NCI-H146 (cell line): ENCODE measurements at places on chromosomes 1 and 21.

- DNase-seq = no peak
Observed at GRCh38 chr1:228424685-228425660, 8.3 kb upstream of the TRIM17 start.

DNA sequence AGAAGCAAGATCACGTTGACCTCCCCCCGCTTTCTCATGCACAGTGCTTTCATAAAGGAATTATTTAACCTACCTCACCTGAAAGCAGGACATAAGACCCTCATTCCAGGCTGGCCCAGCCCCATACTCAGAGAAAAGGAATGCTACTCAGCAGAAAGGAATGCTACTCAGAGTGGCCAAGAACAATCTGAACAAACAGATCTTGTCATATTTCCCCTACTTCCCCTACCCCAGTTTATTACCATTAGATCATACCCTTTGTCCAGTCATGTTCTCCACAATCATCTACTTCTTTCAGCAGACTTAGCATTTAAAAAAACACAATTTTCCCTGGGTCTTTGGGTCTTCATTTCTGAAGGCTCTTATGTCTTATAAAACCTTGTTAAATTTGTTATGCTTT is 89.8 kb downstream of the SLC16A1 start:
- DNase-seq = no peak

DNA sequence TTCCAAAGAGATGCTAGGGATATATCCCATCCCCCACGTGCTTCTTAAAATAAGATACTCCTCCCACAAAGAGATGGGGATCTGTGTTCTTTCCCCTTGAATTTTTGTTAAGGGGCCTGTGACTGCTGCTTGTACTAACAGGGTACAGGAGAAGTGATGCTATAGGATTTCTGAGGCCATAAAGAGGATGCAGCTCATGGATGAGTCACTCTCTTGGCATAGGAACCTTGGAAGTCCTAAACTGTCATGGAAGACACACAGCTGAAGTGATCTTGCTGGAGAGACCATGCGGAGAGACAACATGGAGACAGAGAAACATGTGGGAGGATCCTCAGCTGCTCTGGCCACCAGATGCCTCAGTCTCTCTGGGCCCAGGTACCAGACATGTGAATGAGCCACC is 157.2 kb downstream of the S1PR1 start:
- DNase-seq = no peak

DNA sequence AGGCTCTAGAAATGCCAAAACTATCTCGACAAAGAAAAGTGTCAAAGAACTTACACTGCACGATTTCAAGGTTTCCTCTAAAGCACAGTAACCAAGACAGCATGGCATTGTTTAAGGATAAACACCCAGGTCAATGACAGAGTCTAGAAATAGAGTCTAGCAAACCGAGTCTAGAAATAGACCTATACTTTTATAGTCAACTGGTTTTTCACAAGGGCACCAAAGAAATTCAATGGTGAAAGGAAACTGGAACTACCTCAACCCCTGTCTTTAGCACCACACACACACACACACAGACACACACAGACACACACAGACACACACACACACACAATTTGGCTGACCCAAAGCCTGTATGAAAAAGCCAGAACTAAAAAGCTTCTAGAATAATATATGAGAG is 67.1 kb upstream of the PGBD5 start:
- DNase-seq = no peak

- no peak for DNase-seq
Observed at GRCh38 chr1:70401974-70402373, 9.1 kb upstream of the CTH start.

DNA sequence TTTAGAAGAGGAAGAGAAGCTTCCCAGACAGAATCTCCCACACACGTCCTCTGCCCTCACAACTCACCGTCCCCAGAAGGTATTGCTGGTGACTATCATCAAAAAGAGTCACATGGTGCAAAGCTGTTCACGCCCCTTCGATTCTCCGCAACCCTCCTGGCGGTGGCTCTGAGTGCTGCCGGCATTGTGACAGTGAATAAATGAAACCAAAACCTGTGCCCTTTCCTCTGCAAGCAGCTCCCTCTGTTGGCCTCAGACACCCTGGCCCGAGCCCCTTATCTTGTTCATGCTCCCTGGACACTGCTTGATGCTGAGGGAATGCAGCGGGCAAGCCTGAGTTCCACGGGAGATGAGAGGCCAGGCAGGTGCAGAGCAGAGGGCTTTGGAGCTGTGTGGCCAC is 510.3 kb downstream of the NPHP4 start:
- DNase-seq = no peak
